ENCODE measurements at places on chromosomes 12 and 14.

DNA sequence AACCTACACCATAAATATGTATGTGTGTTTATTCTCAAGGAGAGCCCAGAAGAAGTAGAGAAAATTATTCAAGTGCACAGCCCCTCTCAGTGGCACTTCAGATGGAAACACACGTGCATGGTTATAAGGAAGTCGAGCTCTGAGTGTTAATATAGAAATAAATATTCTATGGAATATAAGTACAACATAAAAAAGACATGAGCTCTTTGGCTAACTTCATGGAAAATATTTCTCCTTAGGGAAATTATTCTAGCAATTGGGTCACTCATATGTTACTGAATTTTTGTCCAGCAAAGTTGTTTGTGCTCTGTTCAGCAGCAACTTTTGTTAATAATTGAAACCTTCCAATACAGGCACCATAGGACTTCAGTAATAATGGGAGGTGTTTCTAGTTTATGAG, 939.0 kb downstream of the LRFN5 start:
- no peak for DNase-seq

- no peak for DNase-seq
Observed at GRCh38 chr14:33699300-33699983, 251.4 kb downstream of the EGLN3 start.

DNA sequence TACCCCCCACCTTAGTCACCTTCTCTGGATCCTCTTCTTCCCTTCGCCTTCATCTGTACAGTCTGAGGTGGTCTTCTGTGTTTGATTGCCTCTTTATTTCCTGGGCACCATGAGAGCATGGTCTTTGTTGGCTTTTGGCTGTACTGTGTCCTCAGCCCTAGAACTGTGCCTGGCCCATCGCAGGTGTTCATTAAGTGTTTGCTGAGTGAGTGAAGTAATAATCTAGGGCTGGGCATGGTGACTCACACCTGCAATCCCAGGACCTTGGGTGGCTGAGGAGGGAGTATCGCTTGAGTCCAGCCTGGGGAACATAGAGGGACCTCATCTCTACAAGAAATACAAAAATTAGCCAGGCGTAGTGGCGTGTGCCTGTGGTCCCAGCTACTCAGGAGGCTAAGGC, 13.9 kb downstream of the ALDH2 start:
- no peak for DNase-seq

DNA sequence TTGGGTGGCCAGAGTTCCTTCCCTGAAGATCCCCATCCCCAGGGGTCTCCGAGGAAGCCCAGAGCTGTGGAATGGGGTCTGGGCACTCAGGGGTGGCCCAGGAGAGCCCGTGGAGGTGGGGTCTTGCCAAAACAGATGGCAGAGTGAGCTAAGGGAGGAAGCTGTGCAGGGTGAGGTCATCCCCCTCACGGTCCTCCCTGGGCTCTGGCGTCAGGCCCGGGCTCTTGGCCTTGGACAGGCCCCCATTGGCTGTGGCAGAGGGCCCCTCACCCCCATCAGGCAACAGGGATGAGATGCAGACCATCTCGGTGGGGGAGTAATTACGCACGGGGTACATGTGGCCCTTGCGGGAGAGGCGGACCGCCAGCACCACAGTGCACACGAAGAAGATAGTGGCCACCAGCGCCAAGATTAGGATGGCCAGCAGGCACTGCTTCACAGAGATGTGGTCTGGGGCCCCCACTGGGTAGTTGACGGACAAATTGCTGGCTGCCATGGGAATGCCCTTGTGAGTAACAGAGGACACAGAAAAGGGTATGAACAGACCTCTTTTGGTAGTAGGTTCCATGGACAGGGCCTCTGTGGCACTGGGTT, 10.7 kb downstream of the SELPLG start:
- no peak for DNase-seq

GRCh38 chr12:57237932-57238853, 8.7 kb downstream of the SHMT2 start:
- DNase-seq: no peak

DNA sequence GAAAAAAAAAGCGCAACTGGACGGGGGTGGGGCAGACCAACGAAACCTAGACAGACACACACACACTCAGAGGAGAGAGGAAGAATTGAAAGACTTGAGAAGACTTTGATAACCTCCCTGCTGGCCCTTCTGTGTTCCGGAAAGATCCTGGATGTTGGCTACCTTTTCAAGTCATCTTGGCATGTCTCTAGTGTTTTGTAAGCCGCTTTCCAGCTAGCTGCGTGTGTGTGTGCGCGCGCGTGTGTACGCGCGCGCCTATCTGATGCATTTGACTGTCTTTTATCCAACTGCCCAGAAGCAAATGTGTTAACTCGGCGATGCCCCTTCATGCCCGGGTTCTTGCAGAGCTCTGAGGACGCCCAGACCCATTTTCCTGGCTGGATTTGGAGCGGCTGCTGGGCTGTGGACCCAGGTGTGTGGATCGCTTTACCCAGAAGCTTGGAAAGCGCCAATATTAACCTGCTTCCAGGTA, 664 bp downstream of the LRFN5 start:
- DNase-seq: no peak

DNA sequence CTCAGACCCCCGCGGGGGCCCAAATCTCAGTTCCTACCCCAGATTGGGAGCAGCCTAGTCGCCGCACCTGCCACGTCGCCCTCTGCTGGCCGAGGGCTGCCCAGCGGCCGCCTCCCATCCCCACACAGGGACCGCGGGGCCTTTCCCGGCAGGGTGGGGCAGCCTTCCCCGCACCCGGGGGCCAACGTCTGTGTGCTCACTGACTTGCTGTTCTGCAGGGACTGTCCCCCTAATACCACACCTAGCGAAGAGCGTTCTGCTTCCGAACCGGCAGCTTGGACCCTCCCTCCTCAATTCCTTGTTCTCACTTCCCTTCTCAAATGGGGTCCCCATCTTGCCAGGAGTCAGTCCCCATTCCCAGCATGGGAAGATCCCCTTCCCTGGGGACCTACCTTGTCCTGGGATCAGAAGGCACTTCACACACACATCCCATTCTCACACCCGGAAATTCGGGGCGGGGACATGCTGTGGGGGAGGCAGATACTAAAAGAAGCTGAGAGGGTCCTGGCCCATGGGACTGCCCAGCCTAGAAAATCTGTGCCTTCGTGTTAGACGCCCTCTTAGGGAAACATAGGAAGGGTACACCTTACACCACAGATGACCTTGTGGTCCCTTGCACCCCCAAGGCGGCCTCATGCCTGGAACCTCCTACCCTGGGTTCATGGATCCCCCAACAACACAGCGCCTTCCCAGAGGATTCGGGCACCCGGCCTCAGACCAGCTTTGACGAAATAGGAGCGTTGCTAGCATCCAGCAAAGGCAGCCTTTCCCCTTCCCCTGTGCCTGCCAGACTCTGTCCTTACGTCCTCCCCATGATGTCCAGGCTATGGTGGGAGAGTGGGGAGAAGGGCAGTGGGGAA, 16.4 kb downstream of the ACVRL1 start:
- DNase-seq: peak; percentile 28

DNA sequence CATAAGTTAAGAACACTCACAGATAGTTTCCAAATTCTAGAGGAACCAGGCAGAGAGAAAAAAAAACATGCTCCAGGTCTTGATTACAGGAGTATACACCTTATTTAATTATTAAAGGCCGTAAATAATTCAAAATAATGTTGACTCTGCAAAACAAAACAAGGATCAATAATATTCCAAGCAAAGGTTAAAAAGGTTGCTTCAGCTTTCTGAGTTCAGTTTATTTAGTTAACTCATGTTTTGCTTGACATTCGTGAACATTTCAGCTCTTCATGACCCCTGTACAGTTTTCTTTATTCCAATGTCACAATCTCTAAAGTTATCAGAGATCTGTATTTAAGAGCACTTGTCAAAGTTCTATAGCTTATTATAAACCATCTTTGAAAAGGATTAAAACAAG, 19.6 kb downstream of the KLRF2 start:
- DNase-seq: no peak

DNA sequence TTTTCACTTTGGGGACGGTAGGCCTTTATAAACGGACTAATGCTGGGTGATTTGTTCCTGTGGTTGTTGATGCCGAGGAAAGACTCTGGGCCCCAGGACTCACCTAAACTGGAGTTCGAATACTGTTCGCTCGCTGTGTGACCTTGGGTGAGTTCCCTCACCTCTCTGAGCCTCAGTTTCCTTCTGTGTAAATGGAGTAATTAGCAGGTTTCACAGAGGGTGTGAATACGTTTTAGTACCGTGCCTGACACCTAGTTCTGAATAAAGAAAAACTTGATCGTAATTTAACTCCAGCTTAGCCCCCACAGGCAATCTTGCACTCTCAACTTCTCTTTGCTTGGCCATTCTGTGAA, 505 bp downstream of the UBE3B start:
- DNase-seq: no peak

DNA sequence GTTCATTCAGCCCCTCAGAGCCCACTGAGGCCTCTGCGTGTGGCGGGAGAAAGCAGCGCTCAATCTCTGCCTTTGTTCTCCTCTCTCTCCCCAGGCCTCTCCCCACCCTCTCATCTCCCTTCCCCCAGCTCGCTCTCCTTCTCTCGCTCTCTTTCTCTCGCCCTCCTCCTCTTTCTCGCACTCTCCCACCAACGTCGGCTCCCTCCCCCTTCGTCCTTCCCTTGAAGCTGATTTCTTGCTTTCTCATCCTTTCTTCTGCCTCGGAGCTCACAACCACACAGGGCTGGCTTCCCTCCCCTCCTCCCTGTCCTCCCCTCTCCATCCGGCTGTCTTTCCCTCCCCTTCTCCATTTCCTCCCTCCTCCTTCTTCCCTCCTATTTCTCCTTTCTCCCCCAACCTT, 96.4 kb downstream of the LRRC74A start:
- no peak for DNase-seq

Data from T-helper 2 cell (primary cell).